Activated CD8-positive, alpha-beta memory T cell treated with anti-CD3 and anti-CD28 coated beads, Interleukin-2, amount 10 ng/mL, durations not matched to agents 7 days and 5 days (primary cell): ENCODE measurements at places on chromosomes 12 and 14.

DNA sequence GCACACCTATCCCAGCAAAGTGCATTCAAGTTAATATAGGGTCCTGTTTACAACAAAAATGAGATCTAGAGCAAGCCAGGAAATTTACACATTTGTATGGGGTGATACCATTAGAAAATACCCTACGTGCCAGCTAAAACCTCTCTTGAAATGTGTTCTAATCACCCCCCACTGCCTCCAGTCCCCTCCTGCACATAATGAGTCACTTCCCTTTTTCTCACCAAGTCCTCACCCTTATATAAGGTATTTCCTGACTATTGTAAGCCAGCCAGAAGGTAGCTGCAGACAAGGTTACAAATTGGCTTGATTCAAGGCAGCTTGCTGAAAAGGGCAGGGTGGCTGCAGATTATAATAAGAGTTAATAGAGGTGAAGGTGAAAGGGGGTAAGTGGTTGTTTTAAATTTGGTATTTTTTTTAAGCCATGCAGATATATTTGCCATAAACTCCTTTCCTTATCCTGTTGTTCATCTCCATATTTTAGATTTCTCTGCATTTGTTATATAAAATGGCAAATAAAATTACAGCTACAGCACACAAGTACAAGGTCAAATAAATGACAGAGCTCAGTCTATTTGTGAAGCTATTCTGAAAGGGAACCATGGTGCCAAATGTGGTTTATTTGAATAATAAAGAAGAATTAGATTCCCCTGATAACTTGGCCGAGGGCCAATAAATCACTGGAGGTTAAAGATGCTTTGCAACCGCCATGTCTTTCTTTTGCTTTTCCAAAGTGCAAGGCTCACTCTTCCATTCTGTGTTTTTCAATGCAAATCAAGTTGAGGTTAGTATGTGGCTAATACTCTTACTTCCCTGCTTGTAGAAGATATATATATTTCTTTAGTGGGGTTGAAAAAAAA lies 385.9 kb downstream of the EGLN3 start:
- DNase-seq: no peak

- DNase-seq: no peak
Observed at GRCh38 chr12:44405297-44405696, 470.8 kb downstream of the NELL2 start.

GRCh38 chr12:74293689-74294131 lies 243.9 kb upstream of the ATXN7L3B start:
- no peak for DNase-seq

DNA sequence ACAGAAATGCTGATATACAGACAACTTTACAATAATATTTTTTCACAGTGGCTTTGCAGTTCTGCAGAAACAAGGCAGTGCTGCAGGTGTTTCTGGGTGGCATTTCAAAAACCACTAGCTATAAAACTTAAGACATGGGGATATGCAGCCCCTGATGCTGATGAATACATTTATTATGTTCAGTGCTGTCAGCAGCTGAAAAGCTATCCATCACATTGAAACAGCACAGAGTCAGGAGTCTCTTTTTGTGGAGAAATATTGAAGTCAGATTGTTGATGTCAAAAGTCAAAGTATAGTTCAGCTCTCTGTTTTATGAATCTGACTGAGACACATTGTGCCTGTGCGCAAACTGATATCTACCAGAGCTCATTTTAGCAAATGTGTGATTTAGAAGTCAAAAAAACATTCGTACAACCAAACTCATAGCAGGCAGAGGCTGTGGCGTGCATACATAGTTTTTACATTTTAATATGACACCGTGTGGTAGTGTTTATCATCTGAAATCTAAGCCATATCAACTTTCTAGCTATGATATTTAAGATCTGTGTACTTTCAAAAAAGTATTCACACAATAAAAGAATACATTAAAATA lies 467.6 kb downstream of the PRKD1 start:
- DNase-seq: no peak

GRCh38 chr12:108361606-108362005 lies 22.5 kb upstream of the CMKLR1 start:
- no peak for DNase-seq

GRCh38 chr12:68521848-68522502 lies 88.7 kb upstream of the RAP1B start:
- no peak for DNase-seq

- no peak for DNase-seq
Observed at GRCh38 chr14:86619726-86620125, 1089.8 kb downstream of the FLRT2 start.

GRCh38 chr14:50831726-50832168 lies 785 bp upstream of the NIN start:
- no peak for DNase-seq

DNA sequence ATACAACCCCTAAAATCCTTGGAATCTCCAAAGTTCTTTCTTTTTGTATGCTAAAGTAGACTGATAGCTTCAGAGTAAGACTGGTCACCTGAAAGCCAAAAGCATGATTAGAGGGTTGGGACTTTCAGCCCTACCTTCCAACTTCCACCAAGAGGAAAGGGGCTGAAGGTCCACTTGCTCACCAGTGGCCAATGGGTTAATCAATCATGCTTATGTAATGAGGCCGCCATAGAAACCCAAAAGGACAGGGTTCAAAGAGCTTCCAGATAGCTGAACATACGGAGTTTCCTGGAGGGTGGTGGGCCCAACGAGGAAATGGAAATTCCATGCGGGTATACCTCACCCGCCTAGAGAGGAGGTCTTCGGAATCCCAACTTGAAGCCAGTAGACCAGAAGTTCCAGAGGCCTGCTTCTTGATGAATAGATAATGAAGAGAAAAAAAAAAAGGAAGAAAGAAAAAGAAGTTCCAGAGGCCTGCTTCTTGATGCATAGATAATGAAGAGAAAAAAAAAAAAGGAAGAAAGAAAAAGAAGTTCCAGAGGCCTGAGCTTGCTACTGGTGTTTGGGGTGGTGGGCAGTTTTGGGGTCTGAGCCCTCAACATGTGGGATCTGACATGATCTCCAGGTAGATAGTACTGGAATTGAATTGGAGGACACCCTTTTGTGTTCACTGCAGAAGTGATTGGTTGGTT lies 11.2 kb upstream of the BTG1 start:
- DNase-seq: no peak

GRCh38 chr14:103031956-103032355 lies 25.4 kb downstream of the CDC42BPB start:
- no peak for DNase-seq
